ENCODE measurements at places on chromosomes 7 and 10. TPM values are rescaled to one million over a fixed set of nuclear protein-coding genes. Genes with fewer than 3 reads are reported as not detected.

GRCh38 chr10:44422570-44423101 is 37.7 kb upstream of the CXCL12 start:
- H3K36me3 ChIP-seq, result no peaks in the 10 kb centered on the region
- H3K4me1 ChIP-seq, result no peaks in the 10 kb centered on the region
- H3K27ac ChIP-seq, result no peak overlapping the region
- H3K4me3 ChIP-seq, result no peak overlapping the region
- H3K27me3 ChIP-seq, result peaks cover 23% of the 10 kb centered on the region

- H3K4me3 ChIP-seq, result no peak overlapping the region
- DNase-seq, result no peak
- peaks cover 99% of the 10 kb centered on the region for H3K4me1 ChIP-seq
- peak overlapping the region; percentile 94 for H3K27ac ChIP-seq
- H3K36me3 ChIP-seq, result peaks cover 50% of the 10 kb centered on the region
- H3K27me3 ChIP-seq, result no peaks in the 10 kb centered on the region
Observed at GRCh38 chr10:80462299-80462980, 8.3 kb downstream of the TSPAN14 start.

GRCh38 chr10:119455609-119456434 is 86.7 kb downstream of the RGS10 start:
- no peaks in the 10 kb centered on the region for H3K27me3 ChIP-seq

GRCh38 chr10:89609833-89610346 is 35.2 kb downstream of the PANK1 start:
- no peaks in the 10 kb centered on the region for H3K4me1 ChIP-seq
- no peaks in the 10 kb centered on the region for H3K36me3 ChIP-seq
- H3K4me3 ChIP-seq, result no peak overlapping the region
- H3K27ac ChIP-seq, result no peak overlapping the region
- no peaks in the 10 kb centered on the region for H3K27me3 ChIP-seq

DNA sequence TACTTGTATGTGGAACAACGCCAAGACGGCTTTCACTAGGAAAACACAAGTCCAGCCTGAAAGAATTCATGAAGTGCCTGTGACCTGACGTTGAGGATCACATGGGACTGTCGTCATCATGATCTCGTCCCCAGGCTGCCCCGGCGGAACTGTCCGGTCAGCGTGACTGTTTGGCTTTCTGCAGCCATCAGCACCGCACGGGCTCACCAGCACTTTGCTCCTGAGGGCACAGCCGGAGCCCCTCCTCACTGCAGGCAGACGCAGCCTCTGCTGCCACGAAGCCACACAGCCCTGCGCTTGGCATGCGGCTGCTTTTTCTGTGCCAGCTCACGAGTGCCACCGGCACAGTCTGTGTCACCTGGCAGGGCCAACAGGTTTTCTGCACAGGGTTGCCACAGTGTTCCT is 9.4 kb upstream of the GET4 start:
- H3K4me1 ChIP-seq, result no peaks in the 10 kb centered on the region
- no peak overlapping the region for H3K4me3 ChIP-seq
- DNase-seq, result no peak
- H3K27ac ChIP-seq, result no peak overlapping the region

- no peaks in the 10 kb centered on the region for H3K4me1 ChIP-seq
- peaks cover 23% of the 10 kb centered on the region for H3K27me3 ChIP-seq
- no peak overlapping the region for H3K4me3 ChIP-seq
- no peak overlapping the region for H3K27ac ChIP-seq
Observed at GRCh38 chr7:117308891-117309290, 14.0 kb downstream of the WNT2 start.

- DNase-seq, result no peak
- no peak overlapping the region for H3K4me3 ChIP-seq
- H3K4me1 ChIP-seq, result no peaks in the 10 kb centered on the region
- no peak overlapping the region for H3K27ac ChIP-seq
- no peaks in the 10 kb centered on the region for H3K36me3 ChIP-seq
Observed at GRCh38 chr7:34207810-34208209, 302.5 kb downstream of the BMPER start.

GRCh38 chr10:117224881-117225280 is 16.0 kb upstream of the SLC18A2 start:
- H3K27ac ChIP-seq, result no peak overlapping the region
- peaks cover 9% of the 10 kb centered on the region for H3K4me1 ChIP-seq
- H3K4me3 ChIP-seq, result no peak overlapping the region
- H3K27me3 ChIP-seq, result peaks cover 26% of the 10 kb centered on the region

DNA sequence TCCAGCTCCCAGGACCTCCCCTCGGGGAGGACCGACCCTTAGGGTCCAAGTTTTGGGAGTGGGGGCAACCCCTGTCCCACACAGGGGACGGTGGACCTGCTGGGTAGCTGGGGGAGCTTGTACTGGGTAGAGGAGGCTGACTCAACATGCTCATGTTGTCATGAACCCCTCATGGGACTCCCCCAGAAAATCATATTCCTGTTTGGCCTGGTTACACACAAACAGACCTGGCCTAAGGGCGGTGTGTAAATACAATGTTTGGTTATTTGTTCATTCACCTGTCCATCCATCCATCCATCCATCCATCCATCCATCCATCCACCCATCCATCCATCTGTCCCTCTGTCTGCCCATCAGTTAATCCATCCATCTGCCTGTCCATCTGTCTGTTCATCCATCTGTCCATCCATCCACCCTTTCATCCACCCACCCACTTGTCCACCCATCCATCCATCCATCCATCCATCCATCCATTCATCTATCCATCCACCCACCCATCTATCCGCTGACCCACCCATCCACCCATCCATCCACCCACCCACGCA is 92.9 kb downstream of the DNAJB6 start:
- no peak overlapping the region for H3K27ac ChIP-seq
- DNase-seq, result no peak
- no peaks in the 10 kb centered on the region for H3K27me3 ChIP-seq
- peaks cover 13% of the 10 kb centered on the region for H3K36me3 ChIP-seq

GRCh38 chr7:128454808-128455542 is 703 bp upstream of the HILPDA start:
- DNase-seq, result no peak
- peaks cover 41% of the 10 kb centered on the region for H3K4me1 ChIP-seq
- peak overlapping the region; percentile 78 for H3K27ac ChIP-seq
- H3K4me3 ChIP-seq, result peak overlapping the region; percentile 95
- H3K36me3 ChIP-seq, result peaks cover 38% of the 10 kb centered on the region

- H3K27ac ChIP-seq, result no peak overlapping the region
- DNase-seq, result no peak
- no peak overlapping the region for H3K4me3 ChIP-seq
- H3K36me3 ChIP-seq, result no peaks in the 10 kb centered on the region
- H3K4me1 ChIP-seq, result no peaks in the 10 kb centered on the region
Observed at GRCh38 chr10:101323495-101323894, 30.5 kb upstream of the BTRC start.

DNA sequence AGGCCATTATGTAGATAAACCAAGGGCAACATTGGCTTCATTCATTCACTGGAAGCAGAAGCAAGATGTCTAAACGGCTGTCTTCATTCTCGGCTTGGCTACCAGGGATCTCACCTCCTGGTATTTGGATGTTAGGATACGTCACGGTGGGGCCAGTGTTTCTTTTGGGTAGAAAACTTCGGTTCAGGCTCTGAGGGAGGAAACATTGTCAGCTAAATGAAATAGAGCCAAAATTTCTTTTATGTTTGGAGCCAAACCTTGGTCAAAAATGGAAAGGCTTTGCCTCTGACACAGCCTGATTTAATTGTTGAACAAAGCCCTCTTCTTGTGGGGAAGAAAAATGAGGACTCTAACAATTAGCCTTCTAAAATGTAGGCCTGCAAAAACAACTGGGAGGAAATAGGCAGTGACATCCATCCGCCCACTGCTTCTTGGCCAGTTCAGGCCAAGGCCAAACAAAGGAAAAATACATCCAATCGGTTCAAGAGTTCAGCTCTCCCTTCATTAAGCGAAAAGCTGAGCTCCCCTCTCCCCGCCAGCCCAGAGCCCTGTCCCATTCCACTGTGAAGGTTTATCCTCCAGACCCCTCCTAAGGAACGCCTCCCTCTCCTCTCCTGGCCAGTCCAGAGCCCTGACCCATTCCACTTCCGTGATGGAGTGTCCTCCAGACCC is 44.4 kb downstream of the PFKFB3 start:
- no peaks in the 10 kb centered on the region for H3K27me3 ChIP-seq
- peak overlapping the region; percentile 5 for H3K27ac ChIP-seq
- no peak overlapping the region for H3K4me3 ChIP-seq
- H3K4me1 ChIP-seq, result peaks cover 4% of the 10 kb centered on the region
- peaks cover 59% of the 10 kb centered on the region for H3K36me3 ChIP-seq

DNA sequence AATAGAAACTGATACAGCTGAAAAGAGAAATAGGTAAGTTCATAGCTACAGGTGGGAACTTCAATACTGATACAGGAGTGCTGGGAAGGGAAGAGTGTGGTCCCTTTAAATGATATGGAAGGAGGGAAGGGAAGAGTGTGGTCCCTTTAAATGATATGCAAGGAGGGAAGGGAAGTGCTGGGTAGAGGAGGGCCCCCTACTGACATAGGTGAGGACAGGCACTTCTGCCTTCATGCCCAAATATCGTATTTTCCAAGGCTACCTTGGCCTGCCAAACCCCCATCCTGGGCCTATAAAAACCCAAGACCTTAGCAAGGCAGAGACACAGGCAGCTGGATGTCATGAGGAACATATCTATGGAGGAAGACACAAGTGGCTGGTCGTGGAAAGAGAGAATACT is 92.3 kb downstream of the MAGI2 start:
- no peaks in the 10 kb centered on the region for H3K27me3 ChIP-seq
- H3K4me3 ChIP-seq, result no peak overlapping the region
- no peaks in the 10 kb centered on the region for H3K4me1 ChIP-seq
- DNase-seq, result peak; percentile 0
- no peak overlapping the region for H3K27ac ChIP-seq

DNA sequence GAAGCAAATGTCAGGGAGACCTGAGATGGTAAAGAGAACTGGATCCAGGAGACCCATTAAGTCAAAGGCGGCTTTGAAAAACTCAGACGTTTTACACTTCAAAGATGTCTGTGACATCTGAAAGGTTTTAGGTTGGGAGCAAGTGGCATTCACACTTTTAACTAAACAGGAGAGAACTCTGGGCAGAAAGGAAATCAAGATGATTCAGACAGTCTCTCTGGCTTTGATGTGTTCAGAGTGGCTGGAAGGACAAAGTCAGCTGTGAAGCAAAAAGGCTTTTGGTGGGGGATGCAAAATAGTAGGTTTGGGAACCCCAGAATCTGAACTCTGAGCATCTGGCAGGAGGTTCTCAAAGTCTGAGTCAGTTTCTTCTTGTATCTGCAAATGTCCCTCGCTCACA is 66.6 kb downstream of the PRKCQ start:
- DNase-seq, result no peak
- no peaks in the 10 kb centered on the region for H3K4me1 ChIP-seq
- H3K4me3 ChIP-seq, result no peak overlapping the region

DNA sequence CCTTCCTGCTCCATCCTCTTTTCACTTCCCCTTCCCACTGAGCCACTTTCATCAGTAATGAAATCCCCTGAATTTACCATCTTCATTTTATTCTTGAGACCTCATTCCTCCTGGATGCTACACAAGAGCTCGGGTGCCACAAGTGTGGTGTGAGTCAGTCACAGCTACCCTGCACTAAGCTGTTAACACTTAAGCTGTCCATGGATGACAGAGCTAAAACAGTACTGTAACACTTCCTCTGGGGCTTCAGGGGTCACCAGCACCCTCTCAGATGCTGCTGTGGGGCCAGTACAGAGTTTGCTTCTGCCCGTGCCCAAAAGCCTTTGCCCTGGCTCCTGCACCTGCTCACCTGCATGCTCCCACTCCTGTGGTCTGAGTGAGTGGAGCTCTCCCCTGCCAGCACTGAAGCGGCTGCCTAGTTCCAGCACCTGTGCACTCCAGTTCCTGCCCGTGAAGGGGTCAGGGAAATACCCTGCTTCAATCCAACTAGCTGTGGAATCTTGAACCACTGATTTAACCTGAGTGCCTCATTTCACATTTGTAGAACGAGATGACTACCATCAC is 71.9 kb downstream of the POT1 start:
- peaks cover 8% of the 10 kb centered on the region for H3K4me1 ChIP-seq
- H3K27me3 ChIP-seq, result no peaks in the 10 kb centered on the region
- H3K36me3 ChIP-seq, result peaks cover 4% of the 10 kb centered on the region
- DNase-seq, result no peak

DNA sequence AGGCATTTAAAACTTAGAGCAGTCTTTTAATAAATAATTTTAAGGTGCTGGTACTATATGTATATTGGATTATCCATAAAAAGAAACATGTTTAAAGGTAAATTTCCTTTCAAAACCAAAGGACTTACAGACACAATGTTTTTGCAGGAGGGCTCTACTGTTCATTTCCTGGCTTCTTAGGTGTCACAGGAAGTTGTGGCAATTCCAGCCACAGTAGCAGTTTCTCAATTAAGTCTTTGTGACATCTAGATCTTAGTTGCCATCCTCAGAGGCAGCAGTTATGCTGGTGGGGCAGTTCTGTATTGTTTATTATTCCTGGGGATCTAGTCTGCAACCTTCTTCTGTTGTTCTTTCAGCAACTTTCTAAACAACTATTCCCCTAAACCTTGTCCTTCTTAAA is 460.1 kb downstream of the MAGI2 start:
- H3K4me1 ChIP-seq, result no peaks in the 10 kb centered on the region
- DNase-seq, result no peak
- H3K27ac ChIP-seq, result no peak overlapping the region
- no peaks in the 10 kb centered on the region for H3K36me3 ChIP-seq
- H3K4me3 ChIP-seq, result no peak overlapping the region

DNA sequence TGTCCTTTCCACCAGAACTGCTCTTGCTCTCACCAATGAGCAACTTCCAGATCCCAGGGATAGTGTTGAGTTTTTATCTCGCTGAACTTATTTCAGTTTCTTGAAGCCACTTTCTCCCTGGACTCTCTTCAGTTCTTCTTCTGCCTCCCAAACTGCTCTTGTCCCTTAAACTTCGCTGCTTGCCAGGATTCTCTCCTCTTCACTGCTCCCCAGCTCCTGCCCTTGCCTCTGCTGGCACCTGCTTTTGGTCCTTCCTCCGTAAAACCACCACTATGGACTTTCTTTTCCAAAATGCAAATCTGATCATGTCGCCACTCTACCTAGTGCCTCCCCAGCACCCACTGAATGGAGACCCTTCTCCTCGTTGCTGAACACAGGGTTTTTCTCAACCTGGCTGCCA is 92.8 kb upstream of the PALS2 start:
- H3K27ac ChIP-seq, result no peak overlapping the region
- H3K36me3 ChIP-seq, result no peaks in the 10 kb centered on the region
- H3K4me3 ChIP-seq, result no peak overlapping the region
- H3K4me1 ChIP-seq, result peaks cover 14% of the 10 kb centered on the region
- no peak for DNase-seq
- peaks cover 12% of the 10 kb centered on the region for H3K27me3 ChIP-seq

Gene FANK1
- total RNA-seq, result 1.6 TPM

Gene ASIC3
- 13.6 TPM for total RNA-seq

Gene GJD4
- total RNA-seq, result not detected

Data from Calu3 (cell line).